Hepatocyte (in vitro differentiated cells): ENCODE measurements at places on chromosomes 2 and 18. TPM values are rescaled to one million over a fixed set of nuclear protein-coding genes. Genes with fewer than 3 reads are reported as not detected.

DNA sequence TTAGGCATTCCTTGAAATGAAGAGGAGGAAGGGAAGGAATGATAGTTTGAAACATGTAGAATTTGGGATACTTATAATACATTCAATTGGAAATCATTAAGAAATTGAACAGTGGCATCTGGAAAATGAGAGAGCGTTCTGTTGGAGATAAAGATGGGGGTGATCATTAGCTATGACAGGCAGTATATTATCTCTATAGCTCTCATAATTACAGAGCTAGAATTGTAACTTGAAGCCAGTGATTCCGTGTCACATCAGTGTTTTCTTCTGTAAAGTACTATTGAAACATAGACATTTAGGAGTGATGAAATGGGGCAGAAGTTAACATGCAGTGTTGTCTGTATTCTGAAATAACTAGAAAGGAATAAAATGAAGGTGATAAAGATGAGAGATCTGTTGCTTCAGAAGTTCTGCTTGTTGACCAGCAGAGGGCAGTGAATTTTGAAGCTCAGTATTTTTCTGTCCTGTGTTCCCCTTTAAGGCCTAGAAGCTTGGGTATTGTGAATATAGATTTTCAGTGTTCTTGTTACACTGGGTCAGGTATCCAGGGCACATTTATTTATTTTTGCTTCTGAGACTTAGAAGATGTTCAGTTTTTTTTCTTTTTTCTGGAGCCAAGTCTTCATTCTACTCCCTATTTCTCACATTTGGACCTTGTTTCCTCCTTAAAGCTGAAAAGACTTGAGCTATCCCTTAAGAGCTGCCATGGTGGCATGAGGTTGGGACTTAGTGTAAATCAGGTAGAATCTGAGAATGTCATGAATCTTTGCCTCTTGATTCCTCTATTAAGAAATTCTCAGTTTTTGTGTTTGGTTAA, 157.4 kb downstream of the TAF4B start:
- DNase-seq = peak; percentile 64
- H3K4me1 ChIP-seq = peaks cover 7% of the 10 kb centered on the region
- no peak overlapping the region for H3K27ac ChIP-seq
- H3K27me3 ChIP-seq = no peaks in the 10 kb centered on the region
- H3K36me3 ChIP-seq = no peaks in the 10 kb centered on the region

DNA sequence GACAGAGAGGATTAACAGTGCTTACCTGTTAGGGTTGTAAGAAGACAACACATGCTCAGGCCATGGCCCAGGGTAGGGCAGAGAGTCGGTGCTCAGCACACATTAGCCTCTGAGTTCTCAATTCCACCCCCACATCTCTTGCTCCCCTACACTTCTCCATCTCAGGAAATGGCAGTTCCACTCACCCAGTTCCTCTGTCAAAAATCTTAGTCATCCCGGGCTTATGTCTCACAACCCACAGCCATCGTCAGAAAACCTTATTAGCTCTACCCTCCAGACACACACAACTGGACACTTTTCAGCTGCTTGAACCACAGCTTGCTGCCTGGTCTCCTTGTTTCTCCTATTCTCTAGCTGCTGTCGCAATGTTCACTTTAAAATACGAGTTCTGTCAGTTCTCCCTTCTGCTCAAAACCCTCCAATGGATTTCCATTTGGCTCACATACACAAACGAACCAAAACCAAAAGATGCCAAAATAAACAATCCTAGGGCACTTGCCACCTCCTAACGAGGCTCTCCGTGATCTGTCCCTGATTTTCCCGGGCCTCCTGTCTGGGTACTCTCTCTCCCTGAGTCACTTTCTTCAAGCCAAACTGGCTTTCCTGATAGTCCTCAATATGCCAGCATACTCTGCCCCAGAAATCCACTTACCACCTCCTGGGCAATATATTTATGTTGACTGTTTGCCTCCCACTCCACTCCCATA, 89.7 kb downstream of the KCTD1 start:
- no peak overlapping the region for H3K4me3 ChIP-seq
- no peak overlapping the region for H3K27ac ChIP-seq
- peaks cover under 1% of the 10 kb centered on the region for H3K4me1 ChIP-seq
- no peaks in the 10 kb centered on the region for H3K36me3 ChIP-seq
- DNase-seq = no peak

- no peaks in the 10 kb centered on the region for H3K36me3 ChIP-seq
- H3K4me1 ChIP-seq = peaks cover 6% of the 10 kb centered on the region
- H3K4me3 ChIP-seq = no peak overlapping the region
- DNase-seq = peak; percentile 55
- no peaks in the 10 kb centered on the region for H3K27me3 ChIP-seq
- H3K27ac ChIP-seq = peak overlapping the region; percentile 84
These were observed 133.0 kb upstream of the CELF4 start for GRCh38 chr18:37698508-37699040.

- H3K4me3 ChIP-seq = no peak overlapping the region
- no peaks in the 10 kb centered on the region for H3K4me1 ChIP-seq
- no peak for DNase-seq
- no peaks in the 10 kb centered on the region for H3K27me3 ChIP-seq
These were observed 678.9 kb downstream of the ARHGAP15 start for GRCh38 chr2:143808166-143808565.

ATAD2B gene
- 6.1 and 8.7 TPM in 2 replicates for polyA plus RNA-seq

GRCh38 chr18:80168982-80169381, 59.9 kb downstream of the ADNP2 start:
- peak overlapping the region; percentile 27 for H3K27ac ChIP-seq
- no peaks in the 10 kb centered on the region for H3K27me3 ChIP-seq

DNA sequence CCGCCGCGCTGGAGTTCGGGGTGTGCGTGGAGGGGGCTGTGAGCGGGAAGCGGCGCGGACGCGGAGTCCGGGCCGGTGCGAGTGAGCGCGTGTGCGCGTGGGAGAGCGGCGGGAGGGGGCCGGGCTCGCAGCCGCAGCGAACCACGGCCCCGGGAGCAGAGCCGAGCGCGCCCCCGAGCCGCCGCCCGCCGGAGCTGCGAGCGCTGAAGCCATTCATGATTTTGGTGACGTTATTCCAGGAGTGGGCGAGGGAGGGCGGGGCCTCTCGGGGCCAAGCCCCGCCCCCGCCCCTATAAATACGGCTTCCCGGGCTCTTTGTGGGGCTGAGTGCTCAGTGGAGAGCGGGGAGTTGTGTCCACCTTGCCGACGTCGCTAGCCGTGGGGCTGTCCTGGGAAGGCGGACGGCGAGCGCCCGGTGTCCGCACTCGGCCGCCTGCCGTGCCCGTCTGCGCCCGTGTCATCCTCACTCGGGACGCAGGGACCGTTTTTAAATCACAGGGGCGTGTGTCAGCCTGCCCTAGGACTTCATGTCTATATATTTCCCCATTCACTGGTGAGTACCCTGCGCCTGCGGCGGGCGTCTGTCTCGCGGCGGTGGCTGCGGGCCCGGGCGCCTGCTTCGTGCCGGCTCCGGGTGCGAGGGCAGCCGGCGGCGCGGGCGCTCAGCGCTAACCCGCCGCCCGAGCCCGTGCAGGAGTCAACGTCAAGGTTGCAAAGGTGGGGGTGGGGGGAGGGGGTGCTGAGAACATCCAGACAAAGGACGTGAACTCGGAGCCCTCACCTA, at the start of gene LBH:
Gene LBH (plus strand): TSS at position 323 of the 784 bp plus-strand sequence. CDS start 205 bp downstream, at position 528.
- peaks cover 19% of the 10 kb centered on the region for H3K4me1 ChIP-seq
- H3K4me3 ChIP-seq = peak within 1 kb of the TSS; percentile 96
- DNase-seq = peak; percentile 94
- no peaks in the 10 kb centered on the region for H3K36me3 ChIP-seq

DNA sequence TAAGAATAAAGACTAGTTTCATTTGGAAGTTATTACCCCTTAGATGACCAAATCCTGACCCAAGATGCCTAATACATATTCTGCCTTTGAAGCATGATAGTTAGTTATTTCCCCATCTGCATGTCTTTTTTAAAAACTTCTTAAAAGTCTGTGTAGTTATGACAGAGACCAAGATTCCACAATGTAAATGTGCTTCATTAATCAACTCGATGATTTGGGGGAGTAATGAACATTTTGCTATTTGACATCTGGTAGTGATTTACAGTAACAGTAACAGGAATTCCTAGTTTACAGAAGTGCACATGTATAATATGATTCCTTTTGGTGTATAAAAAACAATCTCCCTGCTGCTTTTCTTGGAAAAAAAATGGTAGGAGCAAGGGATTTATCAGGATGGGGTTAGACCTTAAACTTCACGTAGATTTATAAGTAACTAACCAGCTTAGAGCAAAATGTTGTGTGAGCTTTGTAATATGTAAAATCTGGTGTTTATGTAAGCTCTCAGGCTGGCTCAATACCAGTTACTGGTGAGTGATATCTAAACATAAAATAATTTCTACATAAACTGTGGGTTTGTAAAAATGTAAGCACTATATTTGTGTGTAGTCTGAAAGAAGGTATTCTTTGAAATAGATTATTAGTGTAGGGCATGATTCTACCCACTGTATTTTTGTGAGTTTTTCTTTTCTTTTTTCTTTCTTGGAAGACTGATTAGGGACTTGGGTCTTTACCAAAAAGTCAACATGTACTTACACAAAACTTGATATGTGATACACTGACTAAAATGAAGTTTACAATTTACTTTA, 641.6 kb downstream of the EPHA4 start:
- H3K4me1 ChIP-seq = no peaks in the 10 kb centered on the region
- H3K27ac ChIP-seq = no peak overlapping the region
- H3K4me3 ChIP-seq = no peak overlapping the region
- no peak for DNase-seq

DNA sequence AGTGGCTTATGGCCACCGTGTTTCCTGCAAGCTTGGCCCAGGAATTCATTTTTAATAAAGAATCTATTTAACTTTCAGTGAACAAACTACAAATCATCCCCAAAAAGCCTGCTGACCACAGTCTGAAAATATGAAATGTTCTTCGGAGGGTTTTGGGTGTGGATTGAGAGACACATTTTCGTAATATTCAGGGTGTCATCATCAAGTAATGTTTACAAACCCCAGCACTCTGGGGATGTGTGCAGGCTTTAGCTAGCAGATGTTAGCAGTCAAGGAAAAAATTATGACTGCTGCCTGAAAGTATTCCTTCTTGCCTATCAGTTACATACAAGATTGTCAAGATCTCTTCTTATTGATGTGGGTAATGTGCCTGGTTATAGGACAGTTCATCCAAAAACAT, 143.9 kb upstream of the FN1 start:
- peak; percentile 13 for DNase-seq
- H3K27ac ChIP-seq = peak overlapping the region; percentile 25
- H3K27me3 ChIP-seq = no peaks in the 10 kb centered on the region
- H3K36me3 ChIP-seq = no peaks in the 10 kb centered on the region
- no peak overlapping the region for H3K4me3 ChIP-seq

GBX2 gene
- polyA plus RNA-seq = 0.45 TPM in 1 of 2 replicates, not detected in the other

DNA sequence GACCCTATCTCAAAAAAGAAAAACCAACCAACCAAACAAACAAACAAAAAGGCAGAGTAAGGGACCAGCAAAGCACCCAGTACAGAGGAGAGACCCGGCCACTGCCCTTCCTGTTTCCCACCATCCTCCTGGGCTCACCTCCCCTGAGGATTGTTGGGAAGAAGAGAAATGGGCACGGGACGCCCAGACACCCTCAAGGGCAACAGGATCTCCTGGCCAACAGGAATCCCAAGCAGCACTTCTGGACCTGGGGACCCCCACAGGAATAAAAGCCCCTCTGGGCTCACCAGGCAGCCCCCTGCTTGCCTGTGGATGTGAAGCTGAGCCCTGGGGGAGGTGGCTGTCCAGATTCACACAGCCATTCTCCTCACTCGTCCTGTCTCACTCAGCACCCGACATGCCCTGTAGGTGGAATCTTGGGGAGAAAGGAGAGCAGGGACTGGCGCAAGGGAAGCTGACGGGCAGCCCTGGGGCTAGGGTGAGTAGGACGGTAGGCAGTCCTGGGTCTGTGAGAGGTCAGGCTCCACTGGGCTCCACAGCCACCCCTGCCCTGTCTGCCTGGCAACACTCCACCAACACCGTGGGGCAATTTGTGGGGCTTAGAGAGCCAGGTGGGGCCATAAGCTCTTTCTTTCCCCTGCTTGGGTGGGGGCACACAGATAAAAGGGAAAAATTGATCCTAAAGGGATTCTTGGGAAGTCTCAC, 18.0 kb downstream of the KLF11 start:
- no peak for DNase-seq
- H3K27ac ChIP-seq = no peak overlapping the region
- H3K4me3 ChIP-seq = no peak overlapping the region
- no peaks in the 10 kb centered on the region for H3K36me3 ChIP-seq

DNA sequence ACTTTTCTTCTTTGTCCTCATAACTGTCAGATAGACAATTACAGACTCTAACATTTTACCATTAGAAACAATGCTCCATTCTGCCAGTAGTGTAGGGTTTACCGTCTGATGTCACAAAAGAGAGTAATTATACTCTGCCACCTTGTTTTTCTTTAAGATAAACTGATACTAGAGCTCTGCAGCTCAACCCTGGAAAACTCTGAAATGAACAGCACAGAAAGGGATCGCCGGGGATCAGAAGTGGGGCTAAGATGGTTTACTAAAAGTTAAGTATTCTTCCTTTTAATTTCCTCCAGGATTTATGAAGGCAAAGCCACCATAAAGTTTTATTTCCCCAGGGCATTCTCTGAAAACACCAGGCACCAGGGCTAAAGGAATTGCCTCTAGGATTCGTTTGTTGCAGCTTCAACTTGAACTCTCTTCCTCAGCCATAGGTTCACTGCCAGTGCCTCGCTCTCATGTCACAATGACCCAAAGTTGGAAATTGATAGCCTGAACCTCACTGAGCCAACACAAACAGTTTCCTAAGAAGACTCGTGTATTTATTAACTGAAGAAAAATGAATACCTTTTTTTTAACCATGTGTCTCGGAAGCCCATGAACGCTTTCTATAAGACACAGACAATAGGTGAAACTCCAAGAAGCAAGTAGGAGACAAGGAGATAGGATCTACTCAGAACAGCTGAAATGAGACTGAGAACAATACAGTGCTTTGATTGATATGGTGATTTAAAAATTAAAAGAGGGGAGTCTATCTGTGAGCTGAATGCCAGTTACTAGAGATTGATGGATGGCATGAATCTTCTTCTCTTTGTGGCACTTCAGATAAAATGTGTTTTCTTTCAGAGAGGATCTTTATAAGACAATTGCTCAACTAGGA, 121.5 kb upstream of the SPATS2L start:
- peaks cover 3% of the 10 kb centered on the region for H3K4me1 ChIP-seq
- peak overlapping the region; percentile 10 for H3K27ac ChIP-seq
- no peaks in the 10 kb centered on the region for H3K36me3 ChIP-seq
- no peaks in the 10 kb centered on the region for H3K27me3 ChIP-seq
- no peak for DNase-seq

PRSS56 gene
- polyA plus RNA-seq = not detected in 2 replicates

CAD gene
- 20.7 TPM in 2 replicates for polyA plus RNA-seq

MAP2 gene
- 4.6 and 5.8 TPM in 2 replicates for polyA plus RNA-seq

DNA sequence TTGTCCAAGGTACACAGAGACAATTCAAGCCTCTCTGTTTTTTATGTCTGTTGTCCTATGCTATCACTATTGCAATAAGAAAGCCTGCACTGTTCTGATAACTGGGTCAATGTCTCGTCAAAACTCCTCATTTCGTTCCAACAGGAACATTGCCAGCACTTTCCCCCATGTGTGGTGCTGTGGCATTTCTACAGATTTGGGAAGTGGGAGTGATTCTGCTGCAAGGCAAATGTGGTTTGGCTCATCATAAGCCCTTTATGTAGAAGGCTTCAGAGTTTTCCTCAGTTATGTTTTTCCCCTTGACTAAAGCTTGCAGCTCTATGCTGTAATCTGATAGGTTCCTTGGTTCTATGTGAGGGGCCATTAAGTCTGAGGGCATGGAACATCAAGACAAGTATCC, 324.1 kb upstream of the TCF4 start:
- H3K36me3 ChIP-seq = no peaks in the 10 kb centered on the region
- no peaks in the 10 kb centered on the region for H3K27me3 ChIP-seq
- no peak overlapping the region for H3K4me3 ChIP-seq
- DNase-seq = no peak
- H3K27ac ChIP-seq = no peak overlapping the region
